ENCODE measurements at places on chromosomes 16 and 17. TPM values are rescaled to one million over a fixed set of nuclear protein-coding genes. Genes with fewer than 3 reads are reported as not detected.

Gene PIP4K2B
- total RNA-seq: 40.6 TPM

GRCh38 chr17:66772148-66772812 lies 62.6 kb upstream of the CACNG5 start:
- no peak for DNase-seq

Gene LLGL1
- total RNA-seq: 23.4 TPM

Gene CCL3
- 1,244 TPM for total RNA-seq

DNA sequence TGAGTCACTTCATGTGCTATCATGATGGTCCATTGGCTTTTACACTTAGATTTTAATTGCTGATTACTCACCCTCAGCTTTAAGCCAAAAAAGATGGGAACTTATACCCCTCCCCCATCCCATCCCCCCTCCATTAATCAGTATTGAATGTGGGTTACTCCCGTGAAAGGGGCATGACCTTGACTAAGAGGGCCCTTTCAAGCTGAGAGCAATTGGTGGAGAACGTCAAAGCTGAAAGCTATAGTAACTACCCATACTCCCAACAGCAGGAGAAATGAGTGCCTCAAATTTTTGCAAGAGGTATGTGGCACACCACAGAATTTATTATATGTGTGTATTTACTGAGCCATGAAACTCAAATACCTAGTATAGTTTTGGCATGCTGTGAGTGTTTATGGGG lies 99.7 kb upstream of the CDH8 start:
- DNase-seq: no peak

GRCh38 chr17:14672830-14673229 lies 371.9 kb downstream of the HS3ST3B1 start:
- DNase-seq: no peak

DNA sequence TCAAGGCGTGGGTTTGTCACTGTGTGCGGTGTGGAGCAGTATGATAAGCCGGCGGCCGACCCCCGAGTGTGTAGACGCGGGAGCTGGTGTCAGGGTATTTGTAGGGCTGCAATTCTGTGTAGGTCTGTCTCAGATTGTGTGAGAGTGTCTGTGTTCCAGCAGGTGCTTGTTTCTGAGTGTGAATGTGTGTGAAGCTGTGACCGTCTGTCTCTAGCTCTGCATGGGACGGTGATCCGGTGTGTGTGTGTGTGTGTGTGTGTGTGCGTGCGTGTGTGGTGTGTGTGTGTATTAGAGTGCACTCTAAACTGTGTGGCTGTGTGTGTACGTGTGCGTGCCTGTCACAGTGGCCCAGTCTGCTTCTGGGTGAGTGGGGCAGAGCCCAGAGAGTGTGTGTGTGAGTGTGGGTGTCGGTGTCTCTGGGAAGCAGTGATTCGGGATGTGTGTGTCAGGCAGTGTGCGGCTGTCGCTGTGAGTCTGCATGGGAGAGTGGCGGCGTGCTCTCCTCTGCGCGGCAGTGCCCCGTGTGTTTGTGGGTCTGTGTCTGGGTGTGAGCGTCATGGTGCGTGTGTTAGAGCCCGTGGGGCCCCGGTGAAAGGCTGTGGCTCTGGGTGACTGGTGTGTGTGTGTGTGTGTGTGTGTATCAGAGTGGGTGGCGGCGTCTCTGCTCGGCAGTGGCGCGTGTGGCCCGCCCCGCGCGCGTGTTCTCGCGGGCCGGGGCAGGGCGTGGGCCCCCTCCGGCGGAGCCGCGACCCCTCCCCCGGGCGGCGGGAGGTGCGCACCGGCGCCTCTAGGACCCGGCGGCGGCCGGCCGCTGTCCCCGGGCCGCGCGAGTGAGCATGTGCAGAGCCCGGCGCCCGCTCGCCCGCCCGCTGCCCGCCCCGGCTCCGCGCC lies at the start of gene WSCD1:
WSCD1 (plus strand) TSS at position 841 of the 891 bp plus-strand sequence. CDS start 10,280 bp downstream, outside the sequence.
- no peak for DNase-seq

DNA sequence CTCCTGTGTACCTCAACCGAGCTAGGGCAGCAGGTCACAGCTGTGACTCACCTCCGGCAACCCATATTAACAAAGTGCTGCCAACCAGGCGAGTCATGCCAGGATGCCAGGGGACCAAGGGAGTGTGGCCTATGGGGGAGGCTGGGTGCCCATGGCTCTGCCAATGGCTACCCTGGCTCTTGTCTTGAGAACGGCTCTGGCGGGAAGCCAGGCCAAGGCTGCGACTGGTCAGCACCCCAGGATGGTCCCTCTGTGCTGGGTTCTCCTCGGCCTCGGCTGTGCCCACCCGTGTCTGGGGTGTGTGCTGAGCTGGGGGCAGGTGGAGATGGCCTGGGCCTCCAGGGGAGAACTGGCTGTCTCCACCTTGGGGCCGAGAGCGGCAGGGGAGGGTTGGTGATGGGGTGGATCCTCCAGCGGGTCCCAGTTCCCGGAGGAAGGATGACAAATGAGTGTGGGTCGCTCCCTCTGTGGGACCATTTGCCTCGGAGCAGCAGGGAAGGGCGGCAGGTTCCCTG lies 75.8 kb downstream of the MRC2 start:
- no peak for DNase-seq

DNA sequence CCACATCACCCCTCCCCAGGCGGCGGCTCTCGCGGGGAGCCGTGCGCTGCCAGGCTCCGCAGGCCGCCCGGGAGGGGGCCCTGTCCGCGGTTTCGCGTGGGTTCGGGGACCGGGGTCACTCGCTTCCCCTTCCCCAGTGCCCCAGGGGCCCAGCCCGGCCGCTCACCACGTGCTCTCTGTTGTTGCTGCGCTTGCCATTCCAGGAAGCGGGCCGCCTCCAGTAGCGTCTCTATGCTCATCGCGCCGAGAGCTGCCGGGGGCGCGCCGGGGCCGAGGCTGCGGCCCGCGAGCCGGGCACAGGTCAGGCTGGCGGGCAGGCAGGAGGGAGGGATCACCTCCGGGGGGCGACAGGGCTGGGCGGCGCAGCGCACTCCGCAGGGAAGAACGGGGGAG lies 390 bp downstream of the MNT start:
- DNase-seq: peak; percentile 47

Gene NXN
- total RNA-seq: 0.24 TPM

- no peak for DNase-seq
These were observed 7.6 kb downstream of the PITPNA start for GRCh38 chr17:1554751-1555540.

Gene KRTAP2-3
- total RNA-seq: not detected

- no peak for DNase-seq
These were observed 54.5 kb upstream of the HLF start for GRCh38 chr17:55210292-55210691.
